Cardiac fibroblast (primary cell): ENCODE measurements at places on chromosomes 2 and 18.

- DNase-seq: no peak
Observed at GRCh38 chr2:238388794-238389193, 37.9 kb upstream of the ASB1 start.

DNA sequence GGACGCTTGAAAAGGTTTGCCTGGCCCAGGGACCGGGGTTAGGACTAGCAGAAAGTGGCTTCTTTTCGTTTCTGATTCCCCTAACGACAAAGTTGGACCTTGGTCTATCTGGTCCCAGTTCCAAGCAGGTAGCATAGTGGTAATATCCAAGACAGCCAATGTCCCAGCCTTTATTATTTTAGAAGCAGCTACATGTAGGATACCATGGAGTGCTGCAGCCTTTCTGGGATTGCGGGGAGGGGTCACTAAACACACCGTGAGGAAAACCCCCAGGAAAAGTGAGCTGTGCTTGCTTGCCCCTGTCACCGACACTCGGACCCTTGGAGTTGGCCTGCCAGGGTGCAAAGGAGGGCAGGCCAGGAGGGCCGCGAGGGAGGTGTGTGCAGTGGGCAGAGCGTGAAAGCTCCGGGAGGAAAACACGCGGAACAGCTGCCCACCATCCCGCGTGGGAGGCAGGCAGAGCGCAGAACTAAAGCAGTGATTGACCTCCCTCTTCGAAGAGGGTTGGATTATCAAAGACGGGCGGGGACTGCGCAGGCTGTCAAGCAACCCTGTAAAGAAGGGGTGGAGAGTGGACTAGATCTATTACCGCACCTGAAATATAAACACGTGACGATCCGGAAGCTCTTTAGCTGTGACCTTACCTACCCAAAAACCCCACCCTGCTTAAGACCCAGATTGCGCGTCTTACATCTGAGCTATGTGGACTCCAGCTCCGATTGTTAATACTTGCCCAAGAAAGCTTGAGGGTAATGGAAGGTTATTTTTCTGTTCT, 624 bp upstream of the MAP4K3 start:
- peak; percentile 40 for DNase-seq

DNA sequence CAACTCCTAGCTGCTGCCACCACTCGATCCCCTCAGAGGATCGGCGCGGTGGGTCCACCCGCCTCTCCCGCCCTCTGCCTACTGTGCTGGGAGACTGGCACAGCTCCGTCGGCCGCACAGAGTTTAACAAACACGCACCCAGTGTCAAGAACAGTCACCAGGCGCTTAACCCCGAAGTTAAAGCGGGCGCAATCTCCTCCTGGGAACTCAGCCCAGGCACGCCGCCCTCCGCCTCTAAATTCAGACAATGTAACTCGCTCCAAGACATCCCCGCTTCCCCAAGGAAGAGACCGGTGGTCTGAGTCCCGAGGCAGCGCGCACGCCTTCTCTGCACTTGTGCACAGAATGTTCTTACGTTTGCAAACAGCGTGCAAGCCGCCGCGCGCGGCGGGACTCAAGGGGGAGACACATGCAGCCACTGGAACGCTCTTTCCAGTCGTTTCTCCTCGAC, 533 bp downstream of the CXCR4 start:
- peak; percentile 29 for DNase-seq

GRCh38 chr18:48612917-48613316, 74.1 kb downstream of the CTIF start:
- DNase-seq: no peak

GRCh38 chr2:19900931-19901441, 797 bp downstream of the TTC32 start:
- DNase-seq: peak; percentile 12

DNA sequence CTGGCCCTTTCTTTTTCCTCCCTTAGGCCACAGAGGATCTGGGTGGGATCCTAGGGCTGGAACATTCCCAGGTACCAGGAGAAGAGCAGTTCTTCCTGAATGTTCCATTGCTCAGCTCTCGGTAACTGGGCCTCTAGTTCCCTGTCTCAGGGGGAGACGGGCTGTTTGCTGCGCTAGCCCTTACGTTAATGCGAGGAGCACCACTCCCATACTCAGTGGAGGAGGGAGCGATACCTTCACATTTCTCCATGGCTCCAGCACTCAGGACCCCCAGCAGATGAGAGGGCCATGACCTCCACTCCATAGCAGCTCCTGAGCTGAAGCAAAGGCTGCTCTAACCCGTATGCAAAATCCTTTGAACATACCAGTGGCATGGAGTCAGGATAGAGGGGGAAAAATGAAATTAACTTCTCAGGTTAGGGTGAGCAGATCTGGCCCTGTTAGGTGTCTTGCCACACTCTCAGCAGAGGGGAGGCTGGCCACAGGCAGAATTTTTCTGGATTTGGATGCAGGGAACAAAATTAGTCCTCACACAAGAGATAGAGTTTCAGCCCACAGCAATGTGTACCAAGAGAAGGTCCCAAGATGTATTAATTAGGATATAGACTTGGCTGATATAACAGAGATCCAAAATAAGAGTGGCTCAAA, 206.7 kb downstream of the ZFP36L2 start:
- DNase-seq: no peak

- DNase-seq: no peak
Observed at GRCh38 chr18:58552896-58553295, 76.0 kb downstream of the ALPK2 start.

DNA sequence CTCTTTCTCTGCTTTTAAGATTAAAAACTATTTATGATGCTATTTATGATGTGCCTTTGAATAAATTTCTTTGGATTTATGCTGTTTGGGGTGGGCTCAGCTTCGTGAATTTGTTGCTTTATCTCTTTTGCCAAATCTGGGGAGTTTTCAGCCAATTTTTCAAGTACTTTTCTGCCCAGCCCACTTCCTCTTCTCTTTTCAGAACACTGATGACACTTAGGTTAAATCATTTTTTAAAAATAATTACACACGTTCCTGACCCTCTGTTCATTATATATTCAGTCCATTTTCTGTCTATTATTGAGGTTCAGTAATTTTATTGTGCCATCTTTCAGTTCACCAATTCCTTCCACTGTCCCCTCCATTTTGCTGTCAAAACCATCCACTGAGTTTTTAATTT, 14.8 kb upstream of the BCL2L11 start:
- no peak for DNase-seq

GRCh38 chr18:69689121-69689759, 258.4 kb downstream of the CD226 start:
- peak; percentile 52 for DNase-seq

DNA sequence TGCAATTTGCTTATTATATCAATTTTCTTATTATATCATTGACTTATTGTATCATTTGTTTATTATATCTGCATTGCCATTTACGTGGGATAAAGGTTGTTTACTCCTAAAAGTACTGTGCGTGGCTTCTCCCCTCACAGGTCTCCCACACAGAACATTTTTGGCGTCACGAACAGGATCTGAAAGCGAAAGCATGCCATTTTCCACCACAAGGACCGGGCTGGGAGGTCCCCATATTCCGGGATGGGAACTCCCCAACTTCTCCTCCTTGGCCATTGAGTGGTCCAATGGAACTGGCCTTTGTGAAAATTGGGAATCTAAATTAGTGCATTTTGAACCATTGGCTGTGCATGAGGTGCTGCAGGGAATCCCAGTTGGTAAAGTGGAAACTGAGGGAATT, 4.8 kb upstream of the DSG2 start:
- no peak for DNase-seq

DNA sequence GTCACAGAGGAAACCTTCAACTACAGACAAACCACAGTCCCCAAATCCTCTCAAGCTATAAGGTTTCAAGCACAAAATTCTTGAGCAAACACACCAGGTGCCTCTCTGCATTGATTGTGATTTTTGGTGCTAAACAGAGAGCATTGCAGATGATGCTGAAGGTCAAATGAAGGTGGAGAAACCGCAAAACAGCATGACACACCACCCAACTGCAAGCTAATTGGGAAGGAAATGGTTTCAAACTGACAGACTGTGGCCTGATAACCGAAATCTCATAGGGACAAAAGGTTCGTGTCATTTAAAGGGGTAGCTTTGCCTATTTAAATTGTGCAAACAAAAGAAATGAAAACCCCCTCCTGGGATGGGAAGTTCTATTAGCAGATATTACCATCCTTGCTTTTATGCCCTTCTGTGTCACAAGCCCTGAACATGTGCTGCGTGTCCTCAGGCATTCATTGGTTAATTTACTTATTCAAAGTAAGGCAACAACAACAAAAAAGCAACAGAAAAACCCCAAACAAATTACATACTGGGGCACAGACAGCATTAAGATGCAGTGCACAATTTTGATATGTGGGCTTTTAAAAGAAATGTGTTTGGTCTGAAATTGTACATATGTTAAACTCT, 154.9 kb downstream of the AQP4 start:
- no peak for DNase-seq

DNA sequence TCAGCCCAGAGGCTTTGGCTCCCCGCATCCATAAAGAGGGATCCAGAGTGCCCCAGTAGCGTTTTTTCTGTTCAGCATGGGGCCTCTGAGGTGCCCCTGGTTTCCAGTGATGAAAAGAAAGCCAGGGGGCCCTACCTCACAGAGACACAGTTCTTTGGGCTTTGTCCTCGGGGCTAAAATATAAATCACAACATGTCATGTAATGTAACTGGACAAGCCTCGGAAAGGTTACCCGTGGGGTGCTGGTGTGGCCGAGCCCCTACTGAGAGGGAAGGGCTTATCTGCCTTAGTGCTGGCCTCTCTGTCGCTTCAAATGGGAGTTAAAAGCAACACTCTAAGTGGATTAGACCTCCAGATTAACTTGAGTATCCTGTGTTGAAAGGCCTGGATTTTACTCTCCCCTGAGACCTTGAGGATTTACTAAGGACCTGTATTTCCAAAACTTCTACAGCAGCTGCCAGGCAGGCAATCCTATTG, 251.6 kb upstream of the APCDD1 start:
- DNase-seq: no peak

- peak; percentile 81 for DNase-seq
Observed at GRCh38 chr2:43542285-43542933, 53.4 kb downstream of the THADA start.

DNA sequence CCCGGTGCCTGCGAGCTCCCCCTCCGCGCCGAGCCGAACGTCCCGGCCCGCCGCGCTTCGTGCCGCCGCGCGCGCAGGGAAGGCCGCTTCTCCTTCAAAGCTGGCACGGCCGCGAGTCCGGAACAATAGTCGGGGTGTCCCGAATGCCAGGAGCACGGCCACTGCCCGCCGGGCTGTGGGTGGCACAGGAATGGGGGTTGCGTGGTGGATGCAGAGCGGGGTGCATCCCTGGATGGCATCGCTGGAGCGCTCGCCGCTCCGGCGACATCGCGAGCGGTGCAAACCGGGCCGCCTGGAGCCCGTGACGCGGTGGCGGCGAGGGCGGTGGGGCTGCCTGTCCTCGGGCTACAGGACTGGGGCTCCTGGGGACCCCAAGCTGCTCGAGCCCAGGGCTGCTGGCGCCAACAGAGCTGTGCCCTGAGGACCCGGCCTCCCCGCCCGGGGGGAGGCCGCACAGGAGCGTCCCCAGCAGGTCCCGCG, 1.1 kb upstream of the SATB2 start:
- DNase-seq: peak; percentile 68

DNA sequence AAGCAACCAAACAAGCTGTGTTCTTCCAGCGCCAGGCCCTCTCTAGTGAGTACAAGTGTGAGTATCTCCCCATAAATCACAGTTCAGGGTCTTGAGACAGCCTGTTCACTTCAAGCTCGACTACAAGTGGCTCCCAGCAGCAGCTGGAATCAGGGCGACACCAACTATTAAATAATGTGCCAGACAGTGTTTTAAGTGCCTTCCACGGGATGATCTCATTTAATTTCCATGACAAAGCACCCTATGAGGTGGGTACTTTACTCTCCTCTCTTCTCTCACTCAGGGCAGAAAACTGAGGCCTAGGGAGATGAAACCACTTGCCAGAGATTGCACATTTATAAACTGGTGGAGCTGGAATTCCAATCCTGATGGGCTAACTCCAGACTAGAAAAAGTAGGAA, 2.6 kb upstream of the FAM136A start:
- DNase-seq: no peak

DNA sequence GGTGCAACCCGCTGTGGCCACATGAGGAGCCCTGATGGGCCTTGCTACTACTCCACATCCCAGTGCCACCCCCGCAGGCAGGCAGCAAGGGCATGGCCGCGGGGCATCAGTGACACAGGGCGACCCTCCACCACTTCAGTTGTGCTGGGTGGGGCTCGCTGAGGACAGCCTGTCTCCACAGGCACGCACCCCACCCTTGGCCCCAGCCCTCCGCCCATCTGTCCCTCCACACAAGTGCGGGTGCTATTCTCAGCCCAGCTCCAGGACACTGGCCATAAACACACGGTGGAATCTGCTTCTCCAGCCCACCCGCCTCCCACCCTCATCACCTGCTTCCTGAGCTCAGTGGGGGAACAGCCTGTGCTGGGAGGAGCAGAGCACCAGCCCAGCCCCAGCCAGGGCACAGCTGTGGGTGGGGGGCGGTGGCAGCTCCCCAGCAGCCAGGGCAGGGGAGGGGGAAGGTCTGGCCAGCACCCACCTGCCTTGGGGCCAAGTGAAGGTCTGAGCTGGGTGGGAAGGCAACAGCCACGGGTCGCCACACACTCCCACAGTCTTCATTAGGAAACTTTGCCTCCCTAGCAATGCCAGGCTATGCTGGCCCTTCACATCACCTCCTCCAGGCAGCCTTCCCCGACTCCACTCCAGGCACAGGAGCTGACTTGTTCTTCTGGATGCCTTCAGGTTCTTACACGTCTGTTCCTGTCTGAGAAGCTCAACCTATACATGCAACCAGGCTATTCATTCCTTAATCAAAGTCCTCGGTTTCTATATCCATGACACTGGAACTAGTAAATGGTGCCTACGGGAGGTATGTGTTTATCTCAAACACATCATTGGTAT, 16.5 kb downstream of the BIN1 start:
- no peak for DNase-seq

GRCh38 chr18:2686349-2686968, 30.9 kb downstream of the SMCHD1 start:
- no peak for DNase-seq

GRCh38 chr2:239609607-239610310, 208.9 kb upstream of the HDAC4 start:
- DNase-seq: no peak

DNA sequence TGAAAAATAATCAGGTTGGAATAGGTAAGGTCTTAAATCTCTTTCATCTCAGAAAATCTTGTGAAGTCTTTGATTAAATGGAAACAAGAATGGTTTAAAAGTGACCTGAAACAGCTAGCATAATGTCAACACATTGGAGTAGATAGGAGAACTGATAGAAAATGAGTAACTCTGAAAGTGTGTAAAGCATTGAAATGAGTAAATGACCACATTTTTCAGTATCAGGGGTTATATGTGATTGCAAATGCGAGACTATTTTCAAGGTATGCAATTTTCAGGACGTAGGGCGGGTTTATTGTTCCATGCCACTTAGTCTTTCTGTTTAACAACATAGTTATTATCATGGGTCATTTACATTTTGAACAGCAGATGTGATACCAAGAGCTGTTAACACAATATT, 1383.2 kb downstream of the LRP1B start:
- no peak for DNase-seq
